Posterior vena cava (tissue), 2 donors: ENCODE measurements at places on chromosomes 11 and 22. TPM values are rescaled to one million over a fixed set of nuclear protein-coding genes. Genes with fewer than 3 reads are reported as not detected.

GRCh38 chr11:6268820-6269219 is 9.2 kb downstream of the CCKBR start:
- no peak for DNase-seq

CBLIF gene
- total RNA-seq = not detected

MRPL23 gene
- total RNA-seq = 23.8 TPM

- DNase-seq = no peak
These were observed 31.1 kb downstream of the TMEM45B start for GRCh38 chr11:129846508-129847335.

CRYBB2 gene
- total RNA-seq = not detected

DNA sequence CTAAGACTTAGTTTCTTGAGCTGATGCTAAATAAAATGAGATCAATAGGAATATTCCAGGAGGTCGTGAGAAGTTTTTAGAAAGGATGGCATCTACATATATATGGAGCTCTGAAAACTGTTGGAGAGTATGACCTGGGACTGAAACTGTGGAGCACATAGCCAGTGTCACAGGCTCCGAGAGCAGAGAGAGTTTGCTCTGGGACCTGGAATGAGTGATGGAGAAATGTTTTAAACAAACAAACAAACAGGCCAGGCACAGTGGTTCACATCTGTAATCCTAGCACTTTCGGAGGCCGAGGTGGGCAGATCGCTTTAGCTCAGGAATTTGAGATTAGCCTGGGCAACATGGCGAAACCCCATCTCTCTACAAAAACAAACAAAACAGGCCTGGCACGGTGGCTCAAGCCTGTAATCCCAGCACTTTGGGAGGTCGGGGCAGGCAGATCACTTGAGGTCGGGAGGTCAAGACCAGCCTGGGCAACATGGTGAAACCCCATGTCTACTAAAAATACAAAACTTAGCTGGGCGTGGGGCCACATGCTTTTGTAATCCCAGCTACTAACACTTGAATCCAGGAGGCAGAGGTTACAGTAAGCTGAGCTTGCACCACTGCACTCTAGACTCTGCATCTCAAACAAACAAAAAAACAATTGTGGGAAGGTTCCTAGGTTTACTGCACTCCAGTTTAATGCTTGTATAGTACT is 67.1 kb downstream of the SLC35F2 start:
- DNase-seq = no peak

- no peak for DNase-seq
These were observed 29.0 kb upstream of the RASSF10 start for GRCh38 chr11:12979928-12980689.

PGR gene
- total RNA-seq = 7.6 TPM

GRCh38 chr11:43834286-43834685 is 46.3 kb upstream of the ALKBH3 start:
- DNase-seq = no peak

DNA sequence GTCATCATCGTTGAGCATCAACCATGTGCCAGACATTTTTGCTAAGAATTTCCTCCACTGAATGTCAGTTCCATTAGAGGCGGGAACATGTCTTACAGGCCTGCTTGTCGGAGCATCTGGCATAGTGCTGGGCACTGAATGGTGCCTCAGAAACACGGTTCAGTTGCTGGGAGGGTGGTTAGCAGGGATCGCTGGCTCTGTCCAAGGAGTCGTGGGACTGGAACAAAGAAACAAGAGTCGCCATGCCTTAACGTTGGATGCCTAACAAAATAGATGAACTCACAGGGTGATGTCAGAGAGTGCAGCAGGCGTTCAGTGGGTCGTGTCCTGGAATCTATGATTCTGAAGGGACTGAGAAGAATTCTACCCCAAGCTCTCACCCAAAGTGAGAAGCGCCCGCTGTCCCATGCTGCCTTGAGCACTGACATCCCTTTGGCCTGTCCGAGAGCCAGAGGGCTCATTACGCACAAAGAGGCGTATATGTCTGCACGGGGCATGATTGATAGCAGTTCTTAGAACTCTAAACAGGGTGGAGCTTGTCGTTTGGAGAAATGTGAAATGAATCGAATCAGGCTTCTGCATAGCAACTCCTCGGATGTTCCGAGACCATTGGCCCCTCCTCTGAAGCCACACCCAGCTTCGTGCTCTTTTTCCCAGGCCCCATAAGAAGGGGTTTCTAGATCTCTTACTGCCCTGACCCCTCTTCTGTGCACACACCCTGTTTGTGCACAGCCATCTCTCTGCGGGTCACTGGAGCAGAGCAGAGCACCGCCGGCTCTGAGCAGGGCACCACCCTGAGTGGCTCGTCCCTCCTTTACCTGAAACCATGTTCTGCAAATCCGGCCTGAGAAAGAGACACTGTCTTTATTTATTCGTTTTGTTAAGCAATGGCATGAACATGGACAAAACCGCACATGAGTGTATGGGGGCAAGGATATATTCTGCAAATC is 113.1 kb upstream of the B3GAT1 start:
- DNase-seq = peak; percentile 48

DNA sequence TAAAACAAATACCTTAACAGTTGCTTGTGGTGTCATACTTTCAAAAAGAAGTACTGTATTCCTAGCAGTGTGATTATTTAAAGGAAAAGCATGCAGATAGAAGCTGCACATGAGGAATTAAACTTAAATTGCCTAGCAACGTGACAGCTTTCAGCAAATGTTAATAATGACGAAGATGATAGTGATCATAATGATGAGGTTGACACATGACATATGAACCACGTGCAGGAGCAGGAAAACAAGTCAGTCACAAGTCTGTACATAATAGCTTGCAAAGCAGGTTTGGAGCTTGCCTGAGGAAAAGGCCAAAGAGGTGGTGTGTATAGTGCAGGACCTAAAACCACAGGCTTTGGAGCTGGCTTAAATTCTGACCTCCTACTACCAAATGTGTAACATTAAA is 30.6 kb upstream of the PIK3C2A start:
- DNase-seq = no peak

DNA sequence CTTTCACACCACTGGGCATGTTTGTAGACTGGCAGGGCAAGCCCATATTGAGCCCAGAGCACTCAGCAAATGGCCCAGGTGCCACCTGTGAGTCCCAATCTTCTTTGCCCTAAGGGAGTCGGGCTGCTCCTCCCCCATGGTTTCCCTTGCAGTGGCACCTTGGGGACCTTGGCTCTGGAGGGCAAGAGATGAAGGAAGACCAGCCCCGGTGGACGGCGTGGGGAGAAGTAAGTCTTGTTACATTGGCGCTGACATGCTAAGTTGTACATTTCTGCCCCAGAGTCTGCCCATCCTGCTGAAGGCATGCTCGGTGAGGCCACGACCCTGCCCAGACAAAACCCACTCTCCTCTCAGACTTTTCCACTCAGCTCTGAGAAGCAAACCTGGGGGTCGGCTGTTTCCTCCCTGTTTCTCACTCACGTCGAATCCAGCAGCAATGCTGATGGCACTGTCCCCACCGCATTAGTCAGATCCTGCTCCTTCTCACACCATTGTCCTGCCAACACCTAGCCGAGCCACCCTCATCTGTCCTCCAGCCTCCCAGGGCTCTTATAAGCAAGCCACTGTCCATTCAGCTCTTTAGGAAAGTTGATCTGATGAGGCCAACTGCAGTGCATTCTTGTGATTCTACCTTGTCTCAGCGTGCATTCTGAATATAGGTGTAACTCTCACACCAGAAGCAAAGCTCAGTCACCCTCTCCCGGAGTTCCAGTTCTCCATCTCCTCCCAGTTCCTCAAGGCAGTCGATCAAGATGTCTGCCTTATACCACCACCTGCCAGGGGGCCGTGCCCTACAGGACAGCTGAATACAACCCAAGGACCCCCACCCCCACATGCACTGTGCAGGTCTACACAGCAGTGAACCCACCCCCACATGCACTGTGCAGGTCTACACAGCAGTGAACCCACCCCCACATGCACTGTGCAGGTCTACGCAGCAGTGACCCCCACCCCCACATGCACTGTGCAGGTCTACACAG is 827.1 kb downstream of the TBC1D22A start:
- no peak for DNase-seq

- no peak for DNase-seq
These were observed 49.2 kb downstream of the GRAMD1B start for GRCh38 chr11:123479048-123479837.

DNA sequence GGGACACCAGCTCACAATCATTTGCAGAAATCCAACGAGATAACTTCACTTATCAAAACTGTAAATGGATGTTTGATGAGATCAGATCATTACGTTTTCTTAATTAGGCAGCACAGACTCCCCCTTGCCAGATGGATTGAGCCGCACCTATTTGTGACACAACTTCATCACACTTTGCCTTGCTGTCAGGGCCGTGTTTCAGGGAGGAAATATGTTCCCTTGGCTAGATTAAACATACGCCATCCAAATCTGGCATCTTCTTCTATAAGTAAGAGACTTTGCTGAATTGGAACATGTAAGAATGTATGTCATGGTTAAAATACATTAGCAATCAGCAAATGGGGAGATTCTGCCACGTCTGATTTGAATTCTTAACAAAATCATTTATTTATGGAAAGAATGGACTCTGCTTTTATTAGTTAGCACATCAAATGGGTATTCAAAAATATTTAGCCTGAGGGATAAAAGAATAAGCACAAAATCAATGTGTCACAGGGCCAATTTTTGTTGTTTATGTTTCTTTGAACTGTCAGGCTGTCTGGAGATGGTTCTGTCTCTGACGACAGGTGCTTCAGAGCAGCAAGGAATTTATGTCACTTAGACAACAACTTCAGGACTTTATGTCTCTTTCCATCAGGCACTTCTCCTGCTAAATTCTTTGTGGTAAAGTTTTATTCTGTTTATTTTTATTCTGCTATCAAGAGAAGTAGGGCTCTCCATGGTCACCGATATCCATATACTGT is 326.1 kb upstream of the NCAM1 start:
- no peak for DNase-seq

TENM4 gene
- total RNA-seq = 7.4 TPM

DNA sequence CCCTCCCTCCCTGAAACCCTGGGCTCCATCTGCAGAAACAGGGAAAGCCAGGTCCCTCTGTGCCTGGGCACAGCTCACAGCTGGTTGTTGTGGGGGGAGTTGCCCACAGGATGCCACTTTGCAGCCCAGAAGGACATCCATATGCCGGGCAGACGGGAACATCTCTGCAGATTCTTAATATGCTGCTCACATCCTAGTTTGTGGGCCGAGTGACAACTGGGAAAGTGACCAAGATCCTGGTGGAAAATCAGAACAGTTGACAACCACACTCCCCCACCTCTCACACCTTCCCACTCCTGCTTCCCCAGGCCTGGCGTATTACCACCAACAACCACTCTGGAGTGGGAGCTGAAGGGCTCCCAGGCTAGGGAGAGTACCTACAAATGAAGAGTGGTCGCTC is 7.3 kb upstream of the SCGB1A1 start:
- no peak for DNase-seq

- no peak for DNase-seq
These were observed 1228.8 kb upstream of the TENM4 start for GRCh38 chr11:80669620-80670019.

- DNase-seq = no peak
These were observed 11.0 kb upstream of the CERK start for GRCh38 chr22:46748908-46749675.

DNA sequence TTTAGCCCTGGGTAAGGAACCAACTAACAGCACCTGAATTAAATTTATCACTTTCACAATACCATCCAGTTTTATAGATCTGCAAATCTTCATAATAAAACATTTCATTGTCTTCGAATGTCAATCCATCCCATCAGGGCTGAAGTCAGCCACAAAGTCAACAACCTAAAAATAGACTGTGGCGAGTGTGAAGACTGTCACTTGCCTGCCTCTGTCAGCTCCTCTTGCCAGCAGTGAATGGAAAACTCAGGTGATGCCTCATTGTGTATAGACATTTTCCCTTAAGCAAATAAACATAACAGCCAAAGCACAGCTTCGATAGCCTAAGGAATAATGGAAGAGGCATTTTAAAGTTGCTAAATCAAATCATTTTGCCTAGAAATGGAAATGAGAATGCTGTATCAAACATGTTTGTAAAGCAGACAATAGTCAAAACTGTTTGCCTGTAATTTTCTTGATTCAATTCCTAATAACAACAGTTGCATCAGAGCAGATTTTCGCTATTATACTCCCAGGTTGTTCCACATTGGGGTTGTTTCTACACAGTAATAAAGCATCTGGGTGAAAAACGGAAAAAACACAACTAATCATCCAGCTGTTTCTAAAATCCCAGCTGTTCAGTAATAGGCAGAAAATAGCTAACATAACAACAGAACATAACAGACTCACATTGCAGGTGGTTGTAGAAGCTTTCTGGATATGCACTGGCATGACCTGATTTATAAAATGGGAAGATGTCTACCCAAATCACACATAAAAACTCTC is 15.7 kb downstream of the KCNA4 start:
- DNase-seq = no peak
